Right renal cortex interstitium (tissue), 3 donors: ENCODE measurements at places on chromosomes 12 and 14. TPM values are rescaled to one million over a fixed set of nuclear protein-coding genes. Genes with fewer than 3 reads are reported as not detected.

TAS2R20 gene
- polyA plus RNA-seq: 1.2 TPM

CMA1 gene
- 0.38 TPM for polyA plus RNA-seq

GRCh38 chr12:113949321-113950305, 16.5 kb downstream of the RBM19 start:
- DNase-seq: no peak

OR10AD1 gene
- polyA plus RNA-seq: 0.40 TPM
